ENCODE measurements at places on chromosomes 2 and 18.

GRCh38 chr2:123953846-123954245, 71.2 kb upstream of the CNTNAP5 start:
- DNase-seq = no peak
- no peak overlapping the region for H3K27ac ChIP-seq
- H3K27me3 ChIP-seq = no peaks in the 10 kb centered on the region

DNA sequence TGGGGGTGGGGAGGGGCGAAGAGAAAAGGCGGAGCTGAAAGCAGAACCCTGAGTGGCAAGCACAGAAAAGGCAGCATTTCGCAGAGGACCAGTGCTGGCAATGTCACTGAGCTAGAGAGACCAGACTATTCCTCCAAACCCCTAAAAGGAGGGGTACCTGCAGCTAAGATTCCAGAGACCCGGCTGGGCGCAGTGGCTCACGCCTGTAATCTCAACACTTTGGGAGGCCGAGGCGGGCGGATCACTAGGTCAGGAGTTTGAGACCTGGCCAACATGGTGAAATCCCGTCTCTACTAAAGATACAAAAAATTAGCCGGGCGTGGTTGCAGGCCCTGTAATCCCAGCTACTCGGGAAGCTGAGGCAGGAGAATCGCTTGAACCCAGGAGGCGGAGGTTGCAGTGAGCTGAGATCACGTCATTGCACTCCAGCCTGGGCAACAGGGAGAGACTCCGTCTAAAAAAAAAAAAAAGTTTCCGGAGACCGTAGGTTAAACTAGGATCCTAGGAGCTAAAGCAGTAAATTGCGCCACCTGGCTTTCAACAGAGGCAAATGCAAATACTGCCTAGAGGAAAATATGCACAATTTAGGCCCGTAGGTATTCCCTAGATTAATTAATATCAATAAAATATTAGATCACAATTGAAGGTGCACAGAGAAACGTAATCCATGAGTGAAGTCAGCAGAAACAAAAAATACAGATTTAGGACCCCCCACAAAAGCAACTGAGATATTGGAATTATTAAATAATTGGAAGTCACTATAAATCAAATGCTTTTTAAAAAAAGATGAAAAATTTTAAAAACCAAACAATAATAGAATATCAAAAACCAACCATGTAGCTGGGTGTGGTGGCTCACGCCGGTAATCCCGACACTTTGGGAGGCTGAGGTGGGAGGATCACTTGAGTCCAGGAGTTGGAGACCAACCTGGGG, 4.9 kb downstream of the UCN start:
- H3K4me3 ChIP-seq = no peak overlapping the region
- peaks cover 11% of the 10 kb centered on the region for H3K4me1 ChIP-seq
- DNase-seq = no peak
- no peaks in the 10 kb centered on the region for H3K27me3 ChIP-seq
- H3K36me3 ChIP-seq = no peaks in the 10 kb centered on the region
- no peak overlapping the region for H3K27ac ChIP-seq

GRCh38 chr2:199356412-199356811, 101.3 kb downstream of the SATB2 start:
- no peak overlapping the region for H3K27ac ChIP-seq
- H3K4me3 ChIP-seq = no peak overlapping the region
- no peaks in the 10 kb centered on the region for H3K4me1 ChIP-seq

- H3K27me3 ChIP-seq = no peaks in the 10 kb centered on the region
- H3K27ac ChIP-seq = no peak overlapping the region
- no peaks in the 10 kb centered on the region for H3K36me3 ChIP-seq
- DNase-seq = no peak
- no peaks in the 10 kb centered on the region for H3K4me1 ChIP-seq
- no peak overlapping the region for H3K4me3 ChIP-seq
Observed at GRCh38 chr18:13370995-13371625, 152.6 kb downstream of the LDLRAD4 start.
